ENCODE measurements at places on chromosomes 5 and 9.

DNA sequence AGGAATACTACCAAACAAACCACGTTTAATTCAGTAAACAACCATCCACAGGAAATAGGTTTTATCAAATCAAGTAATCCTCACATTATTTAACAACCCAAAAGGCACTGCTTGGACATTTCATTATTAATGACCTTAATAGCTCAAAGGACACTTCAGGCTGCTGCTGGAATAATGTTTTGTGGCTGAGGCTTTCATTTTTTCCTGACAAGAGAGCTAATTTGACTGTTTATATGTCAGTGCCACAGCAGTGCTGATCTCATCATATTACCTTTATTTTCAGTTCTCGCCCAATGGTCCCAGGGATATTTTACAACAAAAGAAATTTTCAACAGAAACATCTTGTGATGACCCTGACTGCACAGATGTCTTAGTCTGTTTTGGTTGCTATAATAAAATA is 589.8 kb upstream of the GRAMD2B start:
- DNase-seq = no peak

DNA sequence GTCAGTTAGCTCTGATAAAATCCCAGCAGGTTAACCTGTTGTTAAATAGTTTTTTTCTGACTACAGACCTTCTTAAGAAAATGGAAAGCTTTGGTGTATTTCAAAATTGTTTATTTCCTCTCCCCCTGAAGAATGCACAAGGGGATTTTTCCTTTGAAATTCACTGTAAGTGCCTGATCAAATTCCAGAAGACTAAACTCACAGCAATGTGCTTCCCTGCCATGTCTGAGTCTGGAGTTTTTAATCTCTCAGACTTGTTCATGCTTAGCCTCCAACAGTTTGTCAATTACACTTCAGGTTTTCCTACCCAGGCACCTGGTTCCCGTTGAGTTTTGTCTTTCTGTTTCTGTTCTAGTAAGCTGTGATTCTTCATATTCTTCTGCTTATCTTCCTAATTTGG is 961.6 kb upstream of the CDH18 start:
- DNase-seq = no peak

- DNase-seq = no peak
These were observed 575.2 kb upstream of the ZNF462 start for GRCh38 chr9:106287731-106288130.

GRCh38 chr5:143176048-143176447 is 227.4 kb downstream of the NR3C1 start:
- no peak for DNase-seq

- DNase-seq = no peak
These were observed 57.5 kb downstream of the HOMER1 start for GRCh38 chr5:79456400-79456799.

DNA sequence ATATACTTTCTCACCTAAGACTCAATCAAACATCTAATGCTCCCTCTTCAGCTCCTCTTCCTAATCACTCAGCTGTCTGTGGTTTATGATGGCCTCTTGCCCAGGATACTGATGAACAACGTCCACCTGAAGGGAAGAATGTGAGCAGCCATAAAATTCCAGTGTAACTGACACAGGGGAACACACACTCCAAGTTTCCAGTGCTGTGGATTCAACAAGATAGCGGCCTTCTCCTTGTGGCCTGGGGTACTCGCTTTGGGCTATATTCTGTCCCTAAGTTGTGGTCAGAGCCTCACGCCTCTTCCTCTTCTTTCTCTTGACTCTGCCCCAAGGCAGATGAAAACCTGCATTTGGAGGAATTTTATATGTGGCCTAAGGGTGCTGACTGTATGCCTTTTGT is 11.7 kb downstream of the B4GALT1 start:
- DNase-seq = no peak

GRCh38 chr9:17319864-17320263 is 185.0 kb downstream of the CNTLN start:
- DNase-seq = no peak

DNA sequence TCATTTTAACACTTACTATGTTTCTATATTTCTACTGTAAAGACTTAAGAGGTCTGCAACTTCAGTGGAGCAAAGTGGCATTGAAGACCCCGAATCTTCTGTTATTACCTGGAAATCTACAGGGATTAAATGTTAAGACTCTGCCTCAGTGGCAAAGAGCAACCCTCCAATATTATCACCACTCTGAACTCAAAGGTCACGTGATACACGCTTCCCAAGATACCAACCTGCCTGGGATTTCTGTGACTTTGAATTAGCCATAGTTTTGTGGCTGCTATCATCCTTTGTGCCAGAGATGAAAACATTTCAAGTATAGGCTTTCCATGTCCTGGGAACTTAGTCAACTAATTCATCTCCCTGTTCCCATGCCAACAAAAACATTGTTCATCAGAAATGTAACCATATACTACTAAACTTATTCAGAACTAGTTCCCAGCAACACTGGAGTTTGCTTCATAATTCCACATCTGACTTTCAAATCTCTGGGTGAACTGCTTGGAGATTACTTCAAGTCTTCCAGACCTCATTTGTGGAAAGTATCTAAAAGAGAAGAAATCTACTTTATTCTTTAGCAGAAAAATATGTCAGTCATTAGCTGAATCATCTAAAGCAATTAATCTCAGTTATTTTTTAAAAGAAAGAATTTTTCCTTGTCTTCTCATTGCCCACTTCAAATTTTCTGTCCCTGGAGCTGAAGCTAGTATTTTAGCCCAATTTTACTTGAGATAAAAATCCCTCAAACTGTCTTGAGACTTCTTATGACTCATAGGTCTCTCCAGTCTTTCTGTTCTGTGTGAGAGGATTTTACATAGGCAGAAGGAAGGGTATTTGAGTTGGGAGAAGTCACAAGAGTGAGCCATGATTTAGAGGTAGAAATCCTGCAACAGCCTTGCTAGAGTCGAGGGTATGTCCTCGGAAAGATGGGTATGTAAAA is 83.0 kb downstream of the ZNF462 start:
- DNase-seq = no peak

GRCh38 chr5:142644127-142644526 is 41.8 kb downstream of the FGF1 start:
- no peak for DNase-seq

DNA sequence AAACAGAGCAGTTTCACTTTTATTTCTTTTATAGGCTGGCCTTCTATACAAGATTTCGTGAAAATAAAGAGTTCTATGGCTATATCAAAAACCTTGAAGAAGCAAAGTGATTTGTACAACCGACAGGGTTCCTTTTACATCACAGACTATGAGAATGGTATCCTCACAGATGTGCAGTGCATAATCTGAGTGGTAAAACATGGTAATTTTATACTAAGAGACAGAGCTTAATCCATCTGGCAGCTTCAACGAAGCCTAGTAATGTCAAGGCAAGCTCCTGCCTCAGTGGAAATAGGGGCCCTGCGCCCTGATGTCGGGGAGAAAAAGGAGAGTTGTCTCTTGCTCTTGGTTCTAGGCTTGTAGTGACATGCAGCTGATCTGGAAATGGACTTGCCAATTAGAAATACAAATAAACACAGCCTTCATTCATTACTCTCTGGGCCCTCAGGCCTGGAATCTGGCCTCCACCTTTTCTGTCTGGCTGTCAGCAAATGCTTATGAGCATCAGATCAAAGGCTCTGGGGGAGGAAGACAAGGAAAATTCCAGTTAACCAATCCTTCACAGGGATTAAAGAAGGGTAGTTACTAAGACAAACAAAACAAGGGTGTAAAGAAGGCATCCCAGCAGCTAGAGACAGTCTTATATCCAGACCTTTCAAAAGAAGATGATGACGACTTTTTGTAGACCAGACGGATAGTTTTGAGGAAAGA is 33.6 kb upstream of the TRIM32 start:
- DNase-seq = no peak

DNA sequence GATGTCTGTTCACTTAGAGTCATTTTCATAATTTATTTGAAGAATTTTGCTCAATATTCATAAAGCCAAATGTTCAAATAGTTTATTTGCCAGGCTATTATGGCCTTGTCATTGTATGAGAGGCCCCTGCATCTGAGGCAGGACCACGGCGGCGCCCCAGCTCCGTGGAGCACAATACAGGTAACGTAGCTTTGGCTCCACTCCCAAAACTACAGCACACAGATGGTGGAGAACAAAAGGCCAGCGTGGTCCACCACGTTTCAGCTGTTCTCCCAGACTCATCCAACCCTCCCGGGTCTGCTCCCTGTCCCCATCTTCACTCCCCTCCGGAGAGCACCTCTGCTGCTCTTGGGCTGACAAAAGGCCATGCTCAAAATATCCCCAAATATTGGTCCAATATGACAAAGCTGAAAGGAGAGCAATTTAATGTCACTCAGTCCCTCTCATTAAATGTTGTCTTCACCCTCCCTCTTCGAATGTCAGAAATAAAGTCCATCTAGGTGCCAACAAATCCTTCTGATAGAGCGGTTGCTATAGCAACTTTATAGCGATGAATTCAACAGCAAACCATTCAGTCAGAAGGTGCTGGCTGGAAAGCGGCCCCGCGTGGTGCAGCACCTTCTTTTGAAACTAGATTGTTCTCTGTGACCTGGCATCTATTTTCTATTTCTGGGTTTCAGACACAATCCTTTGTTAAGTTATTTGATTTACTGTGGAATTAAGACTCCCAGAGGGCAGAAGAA is 504.3 kb downstream of the ARHGEF28 start:
- no peak for DNase-seq

DNA sequence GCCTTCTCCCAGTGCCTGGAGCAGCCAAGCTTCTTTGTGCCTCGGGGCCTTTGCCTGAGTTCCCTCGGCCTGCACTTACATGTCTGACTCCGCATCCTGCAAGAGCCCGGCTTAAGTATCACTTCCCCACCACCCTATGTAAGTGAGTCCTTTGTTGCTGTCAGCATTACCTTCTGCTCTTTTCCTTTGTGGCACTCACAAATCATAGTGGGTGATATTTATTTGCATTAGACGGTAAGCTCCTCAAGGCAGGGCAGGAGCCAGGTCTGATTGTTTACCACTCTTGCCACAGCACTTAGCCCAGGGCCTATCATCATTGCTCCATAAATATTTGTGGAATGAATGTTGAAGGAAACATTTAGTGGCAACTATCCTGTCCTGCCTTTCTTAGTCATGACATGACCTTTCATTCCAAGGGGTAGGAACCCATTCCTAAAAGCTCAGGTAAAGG is 4.8 kb downstream of the GM2A start:
- no peak for DNase-seq

GRCh38 chr9:132351404-132352045 is 3.3 kb downstream of the SETX start:
- no peak for DNase-seq

GRCh38 chr9:27426511-27427271 is 97.4 kb upstream of the IFNK start:
- no peak for DNase-seq

GRCh38 chr5:29252390-29252789 is 1941.1 kb upstream of the CDH6 start:
- DNase-seq = no peak

DNA sequence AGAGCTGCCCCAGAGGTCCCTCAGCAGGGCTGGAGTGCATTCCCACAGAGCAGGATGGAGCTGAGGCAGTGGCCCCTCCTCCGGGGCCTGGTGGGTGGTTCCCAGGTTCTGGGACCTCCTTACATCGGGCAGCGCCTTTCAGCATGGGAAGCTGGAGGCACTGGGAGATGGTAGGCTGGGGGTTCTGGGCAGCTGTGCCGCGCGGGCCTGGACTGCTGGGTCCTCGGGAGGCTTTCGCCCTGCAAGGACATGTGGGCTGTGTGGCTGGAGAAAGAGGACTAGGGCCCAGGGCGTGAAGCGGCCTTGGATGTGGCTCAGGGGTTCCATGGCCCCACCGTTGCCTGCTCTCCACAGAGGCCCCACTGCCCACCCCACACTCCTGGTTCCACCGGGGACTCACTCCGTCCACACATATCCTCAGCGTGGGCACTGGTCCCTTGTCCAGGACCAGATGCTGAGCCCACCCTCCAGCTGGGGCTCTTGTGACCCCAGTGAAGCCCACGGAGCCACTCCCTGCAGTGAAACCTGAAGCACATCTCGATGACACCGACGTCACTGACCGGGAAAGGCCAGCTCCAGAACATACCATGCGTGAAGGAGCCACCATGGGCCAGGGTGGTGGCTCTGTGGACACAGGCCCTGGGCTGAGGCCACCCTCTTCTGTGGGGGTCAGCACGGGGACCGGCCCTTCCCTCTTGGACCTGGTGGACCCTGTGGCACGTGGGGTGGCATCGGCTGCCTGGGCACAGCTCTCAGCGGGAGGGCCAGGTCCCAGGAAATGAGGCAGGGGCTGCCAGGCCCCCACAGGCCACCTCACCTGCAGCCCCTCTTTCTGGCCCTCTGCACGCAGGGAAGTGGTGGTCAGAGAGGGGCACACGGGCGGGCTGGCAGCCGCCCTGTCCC is 31.5 kb upstream of the NKD2 start:
- DNase-seq = no peak

DNA sequence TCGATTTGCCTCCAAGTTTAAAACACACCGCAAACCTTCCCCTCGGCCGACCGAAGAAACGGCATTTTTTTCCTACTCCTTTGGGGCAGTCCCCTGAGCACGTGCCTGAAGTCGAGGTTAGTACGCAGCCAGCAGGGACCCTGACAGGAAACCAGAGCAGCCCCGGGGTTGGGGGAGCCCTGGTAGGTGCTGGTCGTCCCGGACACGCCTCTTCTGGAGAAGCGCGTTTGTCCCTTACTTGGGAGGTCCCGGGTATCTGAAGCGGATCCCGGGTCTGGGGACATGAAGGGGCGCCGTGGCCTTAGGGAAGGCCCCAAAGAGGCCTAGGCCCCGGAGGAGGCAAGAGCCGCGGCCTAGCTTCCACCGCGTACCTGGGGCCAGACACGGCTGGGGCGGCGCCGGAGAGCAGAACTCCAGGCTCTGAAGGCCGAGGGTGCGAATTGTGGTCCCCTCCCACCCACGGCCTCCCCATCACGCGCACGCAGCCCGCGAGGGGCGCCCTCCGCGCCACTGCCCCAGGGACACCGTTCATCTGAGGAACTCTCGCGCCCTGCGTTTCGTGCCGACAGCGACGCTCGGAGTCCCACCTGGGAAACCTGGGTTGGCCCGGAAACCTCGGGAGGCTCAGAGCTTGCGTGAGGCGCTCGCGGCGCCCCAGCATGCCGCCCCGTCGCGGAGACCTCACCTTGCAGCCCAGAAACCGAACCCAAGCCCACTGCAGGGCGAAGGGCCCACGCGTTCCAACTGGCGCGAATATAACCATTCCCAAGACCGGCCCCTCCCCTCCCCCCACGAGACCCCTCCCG is 10.4 kb downstream of the OTP start:
- no peak for DNase-seq

DNA sequence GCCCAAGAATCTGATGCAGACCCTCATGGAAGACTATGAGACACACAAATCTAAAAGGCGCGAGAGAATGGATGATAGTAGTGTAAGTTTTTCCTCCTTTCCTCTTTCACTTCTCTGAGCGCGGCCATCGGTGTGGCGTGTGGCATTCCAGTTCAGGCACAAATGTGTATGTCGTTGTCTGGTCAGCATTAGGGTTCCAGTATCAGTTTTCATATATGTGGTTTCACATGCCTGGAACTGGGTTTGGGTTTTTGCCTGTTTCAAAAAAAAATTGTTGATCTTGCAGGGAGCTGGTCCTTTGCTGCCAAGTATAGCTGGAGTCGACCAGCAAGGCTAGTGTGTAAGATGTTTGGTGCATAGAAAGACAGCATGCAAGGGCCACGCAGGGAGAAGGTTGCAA is 51.5 kb downstream of the C9orf152 start:
- no peak for DNase-seq

Measured in CD4-positive, alpha-beta T cell (primary cell).